ENCODE measurements at places on chromosomes 11 and 22. TPM values are rescaled to one million over a fixed set of nuclear protein-coding genes. Genes with fewer than 3 reads are reported as not detected.

OR5P2 gene
- total RNA-seq = not detected

OR4S1 gene
- total RNA-seq = not detected

KREMEN1 gene
- 1.7 TPM for total RNA-seq

CRYBB2 gene
- 0.15 TPM for total RNA-seq

Measured in A375 (cell line).